ENCODE measurements at places on chromosomes 3 and 15.

DNA sequence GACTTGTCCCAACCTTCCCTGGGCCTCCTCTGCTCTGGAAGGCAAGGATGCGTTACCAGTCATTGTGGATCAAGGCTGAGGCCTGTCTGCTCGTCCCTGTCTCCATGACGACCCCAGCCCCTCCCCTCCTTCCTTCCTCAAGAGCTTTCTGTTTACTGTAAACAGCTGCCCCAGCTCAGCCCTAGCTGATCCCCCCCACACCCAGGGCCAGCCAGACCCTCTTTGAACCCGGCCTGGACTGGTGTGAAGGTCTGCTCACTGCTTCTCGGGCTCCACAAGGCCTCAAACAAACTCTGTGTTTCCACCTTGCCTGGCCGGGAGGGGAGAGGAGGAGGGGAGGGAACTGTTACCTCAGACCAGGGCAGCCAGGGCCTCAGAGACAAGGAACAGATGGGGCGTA, 16.9 kb downstream of the VPS18 start:
- DNase-seq = no peak

DNA sequence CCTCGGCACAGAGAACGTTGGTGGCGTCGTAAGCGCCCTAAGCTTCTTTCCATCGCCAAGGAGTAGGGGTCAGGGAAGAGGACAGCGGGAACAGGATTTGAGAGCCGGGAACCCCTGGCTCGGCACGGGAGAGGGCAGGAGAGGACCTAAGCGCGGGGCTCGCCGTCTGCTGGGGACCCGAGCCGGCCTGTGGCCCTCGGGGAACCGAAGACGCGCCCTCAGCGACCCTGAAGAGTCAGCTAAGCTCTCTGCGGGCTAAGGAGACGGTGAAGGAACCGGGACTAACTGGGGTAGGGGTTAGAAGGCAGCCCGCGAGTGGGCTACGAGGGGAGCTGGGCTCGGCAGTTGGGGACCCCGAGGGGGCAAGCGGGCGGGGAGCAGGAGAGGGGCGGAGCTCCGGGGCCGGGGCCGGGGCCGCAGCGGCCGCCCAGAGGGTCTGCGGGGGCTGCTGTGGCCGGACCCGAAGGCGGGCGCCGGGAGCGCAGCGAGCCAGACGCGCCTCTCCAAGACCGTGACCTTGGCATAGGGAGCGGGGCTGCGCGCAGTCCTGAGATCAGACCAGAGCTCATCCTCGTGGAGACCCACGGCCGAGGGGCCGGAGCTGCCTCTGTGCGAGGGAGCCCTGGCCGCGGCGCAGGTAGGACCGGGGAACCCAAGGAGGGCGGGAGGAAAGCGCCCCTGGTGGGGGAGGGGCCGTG, 574 bp downstream of the CASR start:
- DNase-seq = no peak

GRCh38 chr15:88282614-88283013, 26.1 kb upstream of the NTRK3 start:
- DNase-seq = no peak

DNA sequence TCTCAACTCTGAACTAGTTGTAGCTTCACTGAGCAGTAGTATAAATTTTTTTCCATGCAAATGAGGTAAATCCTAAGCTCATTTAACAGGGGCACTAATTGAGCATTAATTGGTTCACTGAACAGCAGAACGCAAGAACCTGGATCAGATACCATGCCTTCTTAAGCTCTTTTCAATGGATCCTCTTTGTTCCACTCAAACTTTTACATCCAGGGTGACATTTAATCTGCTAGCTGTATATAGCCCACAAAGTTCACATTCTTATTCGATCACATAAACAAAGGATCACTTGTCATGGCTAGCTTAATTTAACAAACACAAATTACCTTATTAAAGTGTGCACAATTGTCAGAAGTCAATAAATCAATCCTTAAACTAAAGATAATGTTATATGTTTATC, 281.6 kb downstream of the CNTN6 start:
- DNase-seq = no peak

DNA sequence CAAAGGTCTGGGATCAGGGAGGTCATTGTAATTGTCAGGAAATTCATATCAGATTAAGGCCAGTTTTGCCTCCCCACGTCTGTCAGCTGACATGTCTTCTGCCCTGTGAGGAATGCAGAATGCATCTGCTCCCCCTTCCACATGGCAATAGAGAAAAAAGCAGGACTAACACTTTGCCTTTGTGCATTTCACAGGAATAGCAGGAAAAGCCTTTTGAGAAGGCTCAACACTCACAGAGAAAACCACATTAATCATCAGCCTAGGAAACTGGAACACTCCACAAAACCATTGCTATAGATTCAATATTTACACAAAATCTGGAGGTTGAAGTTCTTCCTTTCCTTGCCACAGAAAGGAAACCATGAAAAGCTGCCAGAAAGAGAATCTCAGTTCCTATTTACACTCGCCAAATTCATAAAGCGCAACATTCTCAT, 165.2 kb upstream of the HES1 start:
- DNase-seq = no peak

DNA sequence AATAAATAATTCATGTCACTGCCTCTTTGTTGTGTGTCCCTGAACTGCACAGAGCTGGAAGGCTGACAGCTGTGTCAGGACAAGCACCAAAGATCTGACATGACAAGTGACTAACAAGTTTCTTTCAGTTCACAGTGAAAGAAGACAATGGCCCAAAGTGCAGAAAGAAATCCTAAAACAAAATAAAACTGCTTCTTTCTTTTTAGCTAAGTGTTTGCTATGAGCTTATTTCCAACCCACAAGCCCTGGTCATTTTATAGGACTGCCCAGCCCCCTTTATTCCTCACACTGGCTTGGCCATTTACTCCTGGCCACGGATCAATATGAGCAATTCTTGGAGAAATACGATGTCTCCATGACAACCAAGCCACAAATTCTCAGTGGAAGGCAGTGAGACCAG, 238.5 kb downstream of the WDR72 start:
- no peak for DNase-seq

- DNase-seq = no peak
These were observed 6.1 kb downstream of the SKOR1 start for GRCh38 chr15:67831363-67831762.

GRCh38 chr3:152316318-152316717, 47.6 kb downstream of the MBNL1 start:
- DNase-seq = no peak

GRCh38 chr3:88030210-88030609, 28.6 kb downstream of the CGGBP1 start:
- DNase-seq = no peak
